Esophagus mucosa (tissue), 1 donor: ENCODE measurements at places on chromosomes 11 and 22.
A peak's percentile ranks its signal among the peaks of the same experiment; 100 is the strongest.

GRCh38 chr22:46696614-46697013 is 41.4 kb downstream of the CERK start:
- no peak for ATAC-seq

GRCh38 chr11:105642870-105643269 is 33.0 kb downstream of the GRIA4 start:
- no peak for ATAC-seq

GRCh38 chr11:118625976-118626375 is 18.6 kb downstream of the PHLDB1 start:
- ATAC-seq: no peak

GRCh38 chr11:103326070-103326794 is 217.0 kb downstream of the DYNC2H1 start:
- peak; percentile 72 for ATAC-seq

- no peak for ATAC-seq
Measured at GRCh38 chr11:64055077-64055476, 19.3 kb downstream of the FLRT1 start.

GRCh38 chr11:3120071-3120792 is 44.9 kb downstream of the OSBPL5 start:
- ATAC-seq: no peak

- no peak for ATAC-seq
Measured at GRCh38 chr11:1770061-1770460, 6.3 kb upstream of the CTSD start.

GRCh38 chr11:43687120-43687791 is 6.7 kb downstream of the HSD17B12 start:
- ATAC-seq: peak; percentile 93
